ENCODE measurements at places on chromosomes 5 and 9. TPM values are rescaled to one million over a fixed set of nuclear protein-coding genes. Genes with fewer than 3 reads are reported as not detected.
A peak's percentile ranks its signal among the peaks of the same experiment; 100 is the strongest.

DNA sequence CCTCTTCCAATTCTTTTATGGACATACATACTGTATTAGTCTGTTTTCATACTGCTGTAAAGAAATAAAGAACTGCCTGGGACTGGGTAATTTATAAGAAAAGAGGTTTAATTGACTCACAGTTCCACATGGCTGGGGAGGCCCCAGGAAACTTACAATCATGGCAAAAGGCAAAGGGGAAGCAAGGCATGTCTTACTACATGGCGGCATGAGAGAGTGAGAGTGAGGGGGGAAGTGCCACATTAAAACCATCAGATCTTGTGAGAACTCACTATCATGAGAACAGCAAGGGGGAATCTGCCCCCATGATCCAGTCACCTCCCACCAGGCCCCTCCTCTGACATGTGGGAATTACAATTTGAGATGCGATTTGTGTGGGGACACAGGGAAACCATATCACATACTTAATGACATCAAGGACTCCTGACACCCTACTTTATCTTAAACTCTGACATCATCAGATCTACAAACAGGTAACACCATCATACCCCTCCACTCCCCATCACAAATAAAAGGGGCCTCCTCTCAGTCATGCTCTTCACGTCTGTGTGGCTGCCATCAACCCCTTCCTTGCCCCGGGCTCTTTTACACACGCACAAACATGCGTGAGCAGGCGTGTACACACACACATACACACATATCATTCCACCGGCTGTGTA, 9.7 kb downstream of the ANKRD33B start:
- DNase-seq: no peak

GRCh38 chr5:85709728-85710127, 908.0 kb upstream of the COX7C start:
- no peak for DNase-seq

DNA sequence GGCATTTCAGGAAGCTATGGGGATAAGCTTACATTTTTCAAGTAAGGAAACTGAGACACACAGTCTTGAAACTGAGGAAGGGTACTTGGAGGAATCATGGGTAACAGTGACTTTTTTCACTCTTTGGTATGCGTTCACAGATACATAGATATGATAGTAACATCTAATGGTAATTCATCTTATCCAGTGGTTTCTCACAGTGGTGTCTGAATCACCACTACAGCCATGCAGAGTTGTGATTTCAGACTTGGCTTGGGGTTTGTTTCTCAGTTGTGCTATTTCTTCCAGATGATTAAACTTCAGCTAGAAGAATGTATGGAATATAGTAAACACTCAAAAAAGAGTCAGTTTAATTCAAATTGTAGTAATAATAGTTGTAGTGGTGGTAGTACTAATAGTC, 239.1 kb upstream of the NUDT12 start:
- no peak for DNase-seq

DNA sequence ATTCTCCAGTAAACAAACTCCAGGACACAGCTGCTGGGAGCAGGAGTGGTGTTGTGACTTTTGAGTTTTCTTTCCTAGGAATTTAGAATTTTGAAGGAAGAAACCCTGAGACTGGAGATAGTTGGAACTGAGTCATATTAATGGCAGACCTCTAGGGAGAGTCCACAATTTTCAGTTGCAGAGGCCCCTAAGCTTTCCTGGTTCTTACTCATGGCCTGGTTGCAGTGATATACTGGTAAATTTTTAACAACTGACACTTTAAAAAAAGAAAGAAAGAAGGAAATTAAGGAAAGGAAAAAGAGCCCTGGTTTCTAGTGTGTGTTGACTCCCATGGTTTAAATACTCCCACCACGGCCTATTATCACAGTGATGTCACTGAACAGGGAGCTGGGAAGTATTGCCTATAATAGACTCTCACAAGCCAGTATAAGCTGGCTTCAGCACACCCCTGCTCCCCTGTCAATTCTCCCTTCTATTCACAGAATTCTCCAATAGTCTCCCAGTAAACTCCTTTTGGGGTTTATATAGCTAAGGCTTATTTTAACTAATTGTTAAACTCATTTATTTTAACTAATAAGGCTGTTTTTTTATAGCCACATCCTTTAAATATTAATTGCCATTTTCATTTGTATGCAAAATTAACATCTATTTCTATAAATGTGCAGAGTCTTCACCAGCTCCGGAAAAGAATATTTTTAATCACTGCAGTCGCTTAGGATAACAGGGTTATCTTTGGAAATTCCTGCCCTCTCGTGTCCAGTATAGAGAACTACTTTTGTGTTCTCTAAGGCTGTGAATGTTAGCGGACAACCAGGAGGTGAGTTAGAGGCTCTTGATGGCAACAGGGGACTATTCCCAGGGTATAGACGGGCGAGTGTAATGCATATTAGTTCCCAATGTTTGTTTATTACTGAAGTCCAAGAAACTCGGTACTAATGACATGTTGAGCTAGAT, 59.7 kb downstream of the GGTA1 start:
- no peak for DNase-seq

Gene PCDHGA4
- total RNA-seq: 1.7 TPM

Gene SPZ1
- not detected for total RNA-seq

GRCh38 chr5:98514215-98514614, 259.2 kb upstream of the RGMB start:
- DNase-seq: no peak

DNA sequence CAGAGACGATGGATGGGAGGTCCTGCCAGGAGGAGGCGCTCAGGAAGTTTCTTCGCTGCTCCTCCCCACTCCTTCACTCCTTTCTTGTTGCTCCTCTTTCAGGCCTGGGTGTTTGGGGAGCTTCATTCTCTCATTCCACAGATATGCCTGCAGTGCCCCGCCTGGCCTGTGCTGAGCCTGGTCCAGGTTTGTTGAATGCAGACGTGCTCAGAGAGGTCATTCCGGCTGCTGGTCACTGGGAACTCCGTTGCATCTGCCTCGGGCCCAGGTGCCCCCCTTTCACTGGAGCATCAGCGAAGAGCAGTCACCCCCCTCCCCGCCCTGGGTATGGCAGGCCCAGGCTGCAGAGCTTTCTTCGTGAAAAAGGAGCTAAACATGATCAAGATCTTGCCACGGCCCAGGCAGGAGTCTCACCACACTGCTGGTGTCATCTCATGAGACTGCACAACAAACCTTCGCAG, 15.5 kb downstream of the SURF6 start:
- DNase-seq: no peak

Gene BAAT
- not detected for total RNA-seq

DNA sequence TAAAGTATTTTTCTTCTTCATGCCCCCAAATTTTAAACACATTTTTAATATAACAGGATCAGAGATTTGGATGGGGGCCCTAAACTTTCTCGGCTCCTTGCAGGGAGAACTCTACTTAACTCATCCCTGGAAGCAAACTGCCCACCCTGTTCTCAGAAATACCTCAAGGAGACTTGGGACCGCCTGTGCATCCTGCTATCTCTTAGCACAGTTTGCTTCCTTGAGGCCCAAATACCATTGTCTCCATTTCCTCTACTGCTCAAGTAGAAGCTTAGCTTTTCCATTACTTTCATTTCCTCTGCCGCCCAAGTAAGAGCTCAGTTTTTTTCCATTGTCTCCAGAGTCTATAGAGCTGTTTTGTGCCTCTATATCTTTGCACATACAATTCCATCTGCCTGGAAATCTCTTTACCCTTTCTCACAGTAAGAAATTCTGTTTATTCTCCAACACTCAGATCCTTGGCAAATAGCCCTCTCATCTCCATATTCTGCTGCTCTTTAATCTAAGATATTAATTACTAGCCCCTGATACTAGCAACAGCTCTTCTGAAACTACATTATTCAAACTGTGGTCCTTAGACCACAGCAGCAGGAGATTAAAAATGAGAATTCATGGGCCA, 137.8 kb downstream of the CEMIP2 start:
- DNase-seq: no peak

Gene PITX1
- total RNA-seq: 25.0 TPM

GRCh38 chr9:20001058-20001457, 212.2 kb upstream of the SLC24A2 start:
- DNase-seq: no peak

Gene GAS1
- total RNA-seq: 2.3 TPM

Gene GCNT1
- 17.8 TPM for total RNA-seq

GRCh38 chr5:69528035-69528434, 32.0 kb upstream of the GTF2H2C start:
- DNase-seq: no peak

Gene ADRA1B
- total RNA-seq: 2.8 TPM

DNA sequence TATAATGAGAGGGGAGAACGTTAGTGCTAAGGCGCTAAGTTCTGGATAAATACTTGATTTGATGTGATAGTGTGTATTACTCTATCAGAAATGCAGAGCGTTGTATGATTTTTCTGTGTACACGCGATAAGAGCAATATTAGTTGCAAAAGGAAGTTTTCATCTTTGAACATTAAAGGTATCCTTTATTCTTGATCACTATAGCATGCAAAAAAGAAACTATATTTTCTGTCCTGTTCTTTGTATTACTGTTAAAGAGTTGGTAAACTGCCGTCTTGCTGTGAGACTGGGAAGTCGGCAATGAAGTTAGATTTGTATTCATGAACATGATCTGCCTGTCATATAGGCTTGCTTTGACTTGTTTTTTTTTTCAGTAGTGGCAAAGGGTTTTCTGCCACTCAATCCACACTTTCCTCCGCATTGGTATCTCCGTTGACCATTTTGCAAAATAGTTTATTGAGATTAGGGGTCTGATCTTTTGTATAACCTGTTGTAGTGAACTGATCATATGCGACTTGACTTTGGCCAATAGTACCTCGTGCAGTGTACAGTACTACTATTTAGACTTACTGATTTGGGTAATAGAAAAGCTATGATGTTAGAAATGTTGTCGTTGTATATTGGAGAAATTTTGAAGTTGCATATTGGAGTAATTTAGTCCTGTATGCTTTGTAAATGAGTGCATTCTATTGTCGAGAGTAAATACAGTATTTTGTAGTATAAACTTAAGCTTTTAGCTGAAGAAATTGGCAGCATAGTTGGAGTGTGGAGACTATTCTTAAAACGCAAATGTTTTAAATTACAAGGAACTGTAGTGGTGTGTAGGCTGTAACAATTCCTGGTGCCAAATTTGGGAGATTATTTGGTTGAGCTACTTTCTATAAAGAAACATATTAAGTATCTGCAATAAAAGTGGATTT, 1.7 kb downstream of the DENND4C start:
- DNase-seq: no peak

Gene PRKACG
- not detected for total RNA-seq

- DNase-seq: peak; percentile 90
These were observed 210.2 kb upstream of the ACTBL2 start for GRCh38 chr5:57692582-57693487.

Gene PLAA
- total RNA-seq: 22.7 TPM

- no peak for DNase-seq
These were observed 11.9 kb upstream of the LPCAT1 start for GRCh38 chr5:1535646-1536045.

DNA sequence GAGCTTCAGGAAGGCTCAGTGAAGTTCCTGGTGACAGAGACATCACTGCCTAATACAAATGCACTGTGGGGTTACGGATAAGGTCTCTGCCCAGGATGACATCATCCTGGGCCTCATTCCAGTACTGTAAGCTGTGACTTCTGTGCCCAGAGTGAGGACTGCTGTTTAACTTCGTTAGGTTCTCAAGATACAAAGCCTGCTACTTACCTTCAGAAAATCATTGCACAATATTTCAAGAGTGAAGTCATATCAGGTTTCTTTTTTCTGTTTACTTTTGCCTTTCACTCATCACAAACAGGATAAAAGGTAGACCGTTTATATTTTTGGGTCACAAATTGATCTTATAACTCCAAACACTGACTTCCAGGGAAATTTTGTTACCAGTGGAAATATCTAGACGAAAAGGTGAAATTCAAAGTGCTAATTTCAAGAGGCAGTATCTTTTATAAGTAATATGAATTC, 241.2 kb downstream of the PIK3R1 start:
- no peak for DNase-seq

Gene NMUR2
- not detected for total RNA-seq

GRCh38 chr5:76445063-76445462, 42.0 kb downstream of the IQGAP2 start:
- DNase-seq: no peak

Gene CATSPER3
- total RNA-seq: 0.08 TPM

DNA sequence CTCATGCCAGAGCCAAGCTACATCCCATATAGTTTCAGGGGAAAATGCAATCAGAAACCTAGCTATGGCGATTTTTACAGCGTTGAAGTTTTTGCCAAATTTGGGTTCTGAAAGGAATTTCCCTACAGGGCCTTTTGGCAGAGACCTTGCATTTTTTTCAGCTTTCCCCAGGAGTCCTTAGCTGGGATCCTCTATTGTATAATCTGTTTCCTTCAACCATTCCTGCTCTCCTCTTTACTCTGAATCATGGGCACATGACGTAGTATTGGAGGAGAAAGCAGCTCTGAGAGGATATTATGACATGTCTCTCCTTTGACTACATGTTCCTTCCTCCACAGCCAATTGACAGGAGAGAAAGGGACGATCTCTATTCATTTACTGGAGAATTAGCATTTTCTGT, 118.5 kb upstream of the ERCC6L2 start:
- DNase-seq: no peak

DNA sequence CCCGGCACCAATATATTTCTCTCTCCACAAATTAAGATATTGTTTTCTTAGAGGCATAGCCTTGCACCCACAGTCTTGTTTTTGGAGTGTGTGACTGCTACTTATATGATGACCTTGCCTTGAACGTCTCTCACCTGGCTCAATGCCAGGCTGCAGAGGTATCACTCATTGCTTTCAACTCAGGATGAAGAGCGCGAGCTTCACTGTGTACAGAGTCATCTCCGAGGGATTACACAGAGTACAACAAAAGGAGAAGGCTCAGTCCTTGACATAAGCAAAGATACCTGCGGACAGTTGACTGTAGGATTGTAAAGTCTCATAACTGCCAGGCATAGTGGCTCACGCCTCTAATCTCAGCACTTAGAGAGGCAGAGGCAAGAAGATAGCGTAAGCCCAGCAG, 53.8 kb downstream of the CD180 start:
- DNase-seq: no peak

DNA sequence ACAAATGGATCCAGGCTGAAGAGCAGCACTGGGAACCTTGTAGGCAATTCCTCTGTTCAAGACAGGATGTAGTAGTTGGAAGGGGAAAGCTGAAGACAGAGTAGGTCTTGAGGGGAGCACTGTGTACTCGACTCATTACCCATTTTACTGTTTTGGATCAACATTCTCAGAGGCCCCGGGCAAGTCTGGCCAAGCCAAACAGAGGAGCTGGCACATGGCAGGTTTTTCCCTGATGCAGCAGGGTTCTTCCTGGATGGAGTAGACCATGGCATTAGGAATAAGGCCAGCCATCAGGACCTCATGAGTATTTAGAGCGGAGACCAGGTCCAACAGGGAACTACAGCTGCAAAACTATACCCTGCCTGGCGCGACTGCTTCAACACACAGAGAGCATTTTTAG, 4.4 kb downstream of the SVEP1 start:
- DNase-seq: no peak

Gene TMOD1
- not detected for total RNA-seq
